Karpas-422 (cell line): ENCODE measurements at places on chromosomes 2 and 18.

GRCh38 chr2:200077210-200077650 is 121.8 kb downstream of the MAIP1 start:
- no peak for DNase-seq

GRCh38 chr2:105143094-105143466 is 98.5 kb upstream of the GPR45 start:
- DNase-seq = no peak

- no peak for DNase-seq
Measured at GRCh38 chr2:178641498-178641897, 161.2 kb downstream of the PLEKHA3 start.

DNA sequence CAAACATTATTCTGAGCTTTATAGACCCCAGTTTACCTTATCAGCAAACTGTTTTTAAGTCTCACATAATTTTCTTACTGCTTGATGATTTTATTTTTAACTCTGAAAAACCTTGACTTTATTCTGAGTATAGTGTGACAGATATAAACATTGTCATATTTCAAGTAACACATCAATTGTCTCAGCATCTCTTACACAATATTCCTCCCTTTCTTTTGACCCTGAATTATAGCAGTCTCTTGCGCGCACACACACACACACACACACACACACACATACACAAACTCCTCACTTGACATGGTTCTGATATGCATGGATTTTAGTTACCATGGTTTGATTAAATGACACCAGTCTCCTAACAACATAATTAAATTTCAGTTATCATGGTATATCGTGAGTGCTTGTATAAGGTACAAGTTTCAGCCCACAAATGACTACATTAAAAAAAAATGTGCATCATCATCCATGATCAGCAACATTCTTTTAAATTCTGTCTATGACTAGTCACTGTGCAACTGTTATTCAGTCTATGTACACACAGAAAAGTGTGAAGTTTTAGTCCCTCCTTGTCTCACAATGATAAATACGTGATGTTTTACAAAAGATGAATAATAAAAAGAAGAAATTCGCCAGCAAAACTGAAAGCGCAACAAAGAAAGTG is 39.5 kb upstream of the TACR1 start:
- DNase-seq = no peak

GRCh38 chr18:42114310-42114943 is 159.4 kb downstream of the PIK3C3 start:
- peak; percentile 94 for DNase-seq
